ENCODE measurements at places on chromosomes 2 and 18. TPM values are rescaled to one million over a fixed set of nuclear protein-coding genes. Genes with fewer than 3 reads are reported as not detected.
A peak's percentile ranks its signal among the peaks of the same experiment; 100 is the strongest.

GRCh38 chr2:85438201-85439024 is 19.9 kb downstream of the SH2D6 start:
- DNase-seq = peak; percentile 43

- DNase-seq = peak; percentile 16
Measured at GRCh38 chr2:196088203-196088602, 19.6 kb upstream of the DNAH7 start.

- peak; percentile 77 for DNase-seq
Measured at GRCh38 chr2:9398881-9399780, 24.2 kb downstream of the ITGB1BP1 start.

The TEKT4 gene
- total RNA-seq = not detected

The SERPINB7 gene
- not detected for total RNA-seq

Data from muscle of leg (tissue), 16 donors.